ENCODE measurements at places on chromosomes 5 and 9.

DNA sequence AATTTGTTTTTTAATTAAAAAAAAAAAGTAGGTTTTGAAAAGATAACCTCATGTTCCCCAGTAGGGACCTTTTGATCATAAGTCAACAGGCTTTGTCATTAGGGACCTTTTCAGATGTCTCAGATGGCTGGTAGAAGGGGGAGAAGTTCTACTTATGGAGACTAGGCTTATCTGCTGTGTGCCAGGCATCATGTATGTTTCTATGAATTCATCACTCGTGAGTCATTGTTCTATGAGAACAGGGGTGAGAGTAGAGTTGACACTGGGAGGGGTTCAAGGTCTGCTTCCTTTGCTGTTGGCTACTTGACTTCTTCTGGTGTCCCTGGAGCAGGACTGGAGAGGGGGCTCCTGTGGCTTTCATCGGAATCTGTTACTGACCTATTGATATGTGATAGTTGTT lies 138.8 kb downstream of the KDM4C start:
- no peak for DNase-seq

DNA sequence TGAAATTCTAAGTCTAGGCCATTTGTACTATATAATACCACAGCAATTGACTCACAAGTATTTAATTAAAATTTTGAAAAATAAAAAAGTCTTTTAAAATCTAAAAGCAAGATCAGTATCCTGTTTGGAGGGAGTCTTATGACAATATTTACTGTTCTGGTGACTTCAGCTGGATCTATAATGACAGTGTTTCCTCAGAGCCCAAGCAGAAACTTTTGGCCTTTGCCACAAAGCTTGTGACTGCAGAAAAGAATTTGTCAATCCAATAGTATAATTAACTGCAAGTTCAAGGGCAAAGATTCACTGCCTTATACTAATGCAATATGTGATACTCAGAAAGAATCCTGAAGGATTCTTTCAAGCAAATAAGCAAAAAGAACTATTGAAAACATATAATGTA lies 49.6 kb upstream of the RAPGEF6 start:
- no peak for DNase-seq

DNA sequence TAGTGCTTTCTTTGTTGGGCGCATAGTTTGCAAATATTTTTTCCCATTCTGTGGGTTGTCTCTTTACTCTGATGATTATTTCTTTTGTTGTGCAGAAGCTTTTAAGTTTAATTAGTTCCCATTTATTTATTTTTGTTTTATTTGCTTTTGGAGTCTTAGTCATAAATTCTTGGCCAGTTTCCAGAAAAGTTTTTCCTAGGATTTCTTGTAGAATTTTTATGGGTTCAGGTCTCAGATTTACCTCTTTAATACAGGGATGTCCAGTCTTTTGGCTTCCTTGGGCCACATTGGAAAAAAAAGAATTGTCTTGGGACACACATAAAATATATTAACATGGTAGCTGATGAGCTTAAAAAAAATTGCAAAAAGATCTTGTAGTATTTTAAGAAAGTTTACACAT lies 122.0 kb downstream of the WDR70 start:
- DNase-seq = no peak

DNA sequence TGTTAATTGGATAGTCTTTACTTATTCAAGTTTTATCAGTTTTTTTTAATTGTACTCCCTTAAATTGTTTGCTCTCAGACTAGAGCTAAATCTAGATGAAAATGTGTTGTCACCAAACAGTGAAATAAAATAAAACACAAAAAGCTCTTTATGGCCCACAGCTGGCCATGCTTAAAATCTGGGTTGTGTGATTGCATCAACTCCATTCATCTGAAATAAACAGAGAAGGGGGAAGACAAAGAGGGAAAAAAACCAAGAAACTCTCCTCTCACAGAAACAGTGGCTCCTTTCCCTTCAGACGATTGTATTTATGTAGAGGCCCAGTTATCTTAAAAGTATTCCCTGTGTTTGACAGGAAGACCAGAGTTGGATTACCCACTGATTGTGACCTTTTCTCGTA lies 422.4 kb downstream of the IRX1 start:
- no peak for DNase-seq

DNA sequence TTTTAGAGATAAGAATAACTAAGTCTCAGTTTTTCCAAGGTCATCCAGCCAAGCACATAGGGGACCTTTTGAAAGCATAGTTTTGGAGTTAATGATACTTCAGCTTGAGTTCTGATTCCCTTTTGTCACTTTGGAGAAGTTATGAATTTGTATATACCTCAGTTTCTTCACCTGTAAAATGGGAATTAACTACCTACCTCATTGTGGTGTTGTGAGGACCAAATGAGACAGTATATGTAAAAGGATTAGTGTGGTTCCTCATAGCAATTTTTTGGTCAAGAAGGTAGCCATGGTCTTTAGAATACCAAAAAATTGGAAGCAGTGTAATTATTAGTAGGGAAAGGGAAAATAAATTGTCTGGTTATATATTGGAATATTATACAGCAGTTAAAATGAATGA lies 97.6 kb upstream of the DHFR start:
- no peak for DNase-seq

Measured in naive thymus-derived CD8-positive, alpha-beta T cell (primary cell).